Epithelial cell of esophagus (primary cell): ENCODE measurements at places on chromosomes 13 and 19.

- DNase-seq, result no peak
Measured at GRCh38 chr19:19134687-19135158, 3.6 kb downstream of the TMEM161A start.

GRCh38 chr13:112968380-112968909 lies 569 bp upstream of the MCF2L start:
- DNase-seq, result no peak

GRCh38 chr13:73106513-73107178 lies 47.8 kb downstream of the KLF5 start:
- no peak for DNase-seq

GRCh38 chr13:102440259-102440936 lies 38.5 kb upstream of the FGF14 start:
- peak; percentile 58 for DNase-seq

- no peak for DNase-seq
Measured at GRCh38 chr19:1833540-1833939, 14.7 kb downstream of the REXO1 start.

DNA sequence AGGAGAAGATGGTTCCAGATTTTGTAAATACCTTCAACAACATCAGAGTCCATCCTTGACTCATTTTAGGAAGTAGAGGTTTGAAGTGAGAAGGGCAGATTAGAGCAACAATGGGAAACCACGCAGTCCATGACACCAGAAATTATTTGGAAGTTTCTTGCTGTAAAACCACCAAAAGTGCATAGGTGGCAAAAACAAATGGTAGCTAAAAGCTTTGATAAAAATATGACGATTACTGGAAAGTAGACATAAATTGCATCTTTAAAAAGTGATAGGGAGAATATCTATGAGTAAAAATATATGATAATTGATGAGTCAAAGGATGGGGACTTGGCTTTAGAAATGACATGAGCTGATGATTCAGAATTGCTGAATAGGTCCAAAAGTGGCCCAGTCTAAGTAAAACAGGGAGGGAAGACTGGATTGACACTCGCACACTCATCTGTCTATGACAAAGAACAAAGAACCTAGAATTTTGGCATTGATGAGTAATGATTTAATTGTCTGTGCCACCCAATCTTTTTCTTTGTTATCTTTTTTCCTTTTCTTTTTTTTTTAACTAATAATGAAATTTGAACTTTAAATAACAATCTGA lies 472.2 kb downstream of the MYO16 start:
- peak; percentile 24 for DNase-seq

DNA sequence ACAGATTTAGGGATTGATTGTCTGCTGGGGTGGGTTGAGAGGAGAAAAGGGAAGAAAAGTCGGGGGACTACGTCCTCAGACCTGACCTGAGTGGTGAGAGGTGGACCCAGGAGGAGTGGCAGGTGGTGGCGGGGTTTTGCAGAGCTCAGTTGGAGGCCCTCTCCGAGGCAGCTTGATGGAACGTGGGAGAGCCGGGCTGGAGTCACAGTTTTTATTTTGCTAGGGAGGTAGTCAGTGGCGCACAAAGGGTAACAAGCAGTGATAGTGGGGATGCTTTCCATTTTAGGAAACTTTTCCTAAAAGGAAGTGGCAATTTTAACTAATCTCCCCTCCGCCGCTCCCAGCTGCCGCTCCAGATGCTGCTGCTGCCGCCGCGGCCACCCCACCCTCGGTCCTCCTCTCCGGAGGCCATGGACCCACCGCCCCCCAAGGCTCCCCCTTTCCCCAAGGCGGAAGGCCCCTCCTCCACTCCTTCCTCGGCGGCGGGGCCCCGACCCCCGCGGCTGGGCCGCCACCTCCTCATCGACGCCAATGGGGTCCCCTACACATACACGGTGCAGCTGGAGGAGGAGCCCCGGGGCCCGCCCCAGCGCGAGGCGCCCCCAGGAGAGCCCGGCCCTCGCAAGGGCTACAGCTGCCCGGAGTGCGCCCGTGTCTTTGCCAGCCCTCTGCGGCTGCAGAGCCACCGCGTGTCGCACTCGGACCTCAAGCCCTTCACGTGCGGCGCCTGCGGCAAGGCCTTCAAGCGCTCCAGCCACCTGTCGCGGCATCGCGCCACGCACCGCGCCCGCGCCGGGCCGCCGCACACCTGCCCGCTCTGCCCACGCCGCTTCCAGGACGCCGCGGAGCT lies 1.1 kb upstream of the ZNF581 start:
- DNase-seq, result peak; percentile 27

DNA sequence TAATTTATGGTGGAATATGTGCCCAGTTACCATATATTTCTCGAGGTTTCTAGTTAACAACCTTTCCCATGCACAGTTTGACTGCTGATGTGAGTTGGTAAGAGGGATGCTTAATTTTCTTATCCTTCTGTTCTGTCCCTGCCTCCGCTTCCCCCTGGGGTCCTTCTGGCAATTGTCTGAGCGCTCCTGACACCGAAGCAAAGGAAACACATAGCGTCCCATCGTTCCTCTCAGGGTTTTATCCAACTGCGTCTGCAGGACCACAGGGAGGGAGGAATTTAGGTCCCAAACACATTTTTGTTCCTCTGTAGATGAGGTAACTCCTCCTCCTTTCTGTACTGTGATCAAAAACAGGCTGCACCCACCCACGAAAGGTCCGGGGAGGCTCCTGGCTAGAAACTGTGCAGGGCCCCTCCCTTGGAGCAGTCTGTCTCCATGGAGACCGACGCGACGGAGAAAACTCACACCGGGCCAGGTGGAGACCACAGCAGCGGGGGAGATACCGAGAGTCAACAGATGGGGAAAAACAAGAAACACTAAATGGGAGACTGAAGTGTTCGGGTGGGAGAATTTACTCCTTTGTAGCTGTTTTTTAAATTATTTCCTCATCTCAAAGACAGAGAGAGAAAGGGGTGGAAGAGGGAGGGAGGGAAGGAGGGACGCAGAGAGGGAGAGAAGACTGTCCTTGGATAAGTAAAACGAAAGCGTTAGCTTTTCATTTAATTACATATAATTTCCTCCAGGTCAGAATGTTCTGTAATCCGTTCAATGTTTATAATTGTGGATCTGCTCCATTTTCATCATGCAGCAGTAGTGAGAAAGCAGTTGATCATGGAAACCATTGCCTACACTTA lies 191.8 kb upstream of the NBEA start:
- no peak for DNase-seq

DNA sequence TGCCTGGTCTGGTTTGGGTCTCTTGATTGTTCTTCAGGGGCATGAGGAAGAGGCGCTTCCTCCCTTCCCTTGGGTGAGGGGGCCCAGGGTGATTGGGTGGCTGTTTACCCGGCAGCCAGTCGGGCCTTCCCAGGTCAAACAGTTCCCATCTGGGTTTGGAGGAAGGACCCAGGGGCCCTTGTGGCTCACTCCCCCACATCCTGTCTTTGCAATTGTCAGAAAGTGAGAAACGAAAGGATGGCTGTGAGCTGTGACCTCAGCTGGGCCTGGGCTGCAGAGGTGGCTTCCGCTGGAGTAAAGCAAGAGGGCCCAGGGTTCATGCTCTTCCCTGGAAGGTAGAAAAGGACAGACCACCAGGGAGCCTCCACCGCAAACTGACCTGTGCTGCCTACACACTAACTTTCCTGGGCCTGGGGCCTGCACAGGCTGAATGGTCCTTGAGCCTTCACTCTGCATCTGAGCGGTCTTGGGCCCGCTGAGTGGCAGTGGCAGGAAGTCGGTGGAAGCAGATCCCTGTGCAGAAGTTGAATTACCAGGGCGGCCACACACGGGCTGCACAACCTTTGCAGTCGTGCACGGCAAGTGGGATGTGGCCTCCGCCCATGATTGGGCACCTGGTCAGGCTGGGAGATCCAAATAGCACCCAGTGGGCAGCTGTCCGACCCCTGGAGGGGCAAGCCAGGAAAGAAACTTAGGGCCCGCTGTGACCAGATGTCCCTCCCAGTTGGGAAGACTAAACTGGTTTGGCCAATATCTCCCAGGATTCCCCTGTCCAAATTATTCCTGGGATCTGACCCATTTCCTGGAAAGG lies 5.3 kb upstream of the CD79A start:
- DNase-seq, result no peak

DNA sequence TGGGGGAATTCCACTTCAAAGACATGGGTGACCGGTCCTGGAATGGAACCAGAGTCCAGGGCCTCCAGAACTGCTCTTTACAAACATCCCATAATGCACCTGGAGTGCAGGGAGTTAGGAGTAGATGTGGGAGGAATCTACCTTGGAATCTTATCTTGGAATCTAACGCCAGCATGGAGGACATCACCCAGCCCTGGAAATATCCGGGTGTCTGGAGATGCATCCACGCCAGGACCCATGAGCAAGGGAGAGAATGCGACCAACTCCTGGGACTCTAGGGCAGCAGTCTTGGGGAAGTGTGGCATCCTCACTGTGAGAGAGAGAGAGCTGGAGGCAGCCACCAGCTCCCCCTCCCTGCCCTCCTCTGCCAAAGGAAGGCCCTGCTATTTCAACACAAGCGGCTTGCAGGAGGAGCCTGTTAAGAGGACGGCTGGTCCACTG lies 211.8 kb downstream of the UQCRFS1 start:
- DNase-seq, result no peak

DNA sequence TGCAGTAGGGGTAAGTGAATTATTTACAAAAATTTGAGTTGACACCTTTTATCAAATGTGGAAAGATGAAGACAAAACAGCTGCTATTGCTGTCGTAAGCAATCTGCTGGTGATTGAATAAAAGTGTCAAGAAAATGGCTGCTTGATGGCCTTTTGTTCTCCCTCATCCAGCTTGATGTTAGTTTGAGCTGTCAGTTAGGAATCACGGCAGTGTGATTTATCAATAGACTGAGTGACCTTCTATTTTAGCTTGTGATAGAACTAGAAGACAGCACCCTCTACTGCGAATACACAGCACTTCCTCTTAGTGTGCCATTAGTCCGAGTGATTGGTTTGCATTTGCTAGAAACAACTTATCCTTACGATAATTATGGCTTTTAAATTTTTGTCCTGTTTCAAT lies 76.3 kb downstream of the MZT1 start:
- DNase-seq, result peak; percentile 38

- DNase-seq, result no peak
Measured at GRCh38 chr19:13770013-13770635, 4.1 kb upstream of the C19orf53 start.
